ENCODE measurements at places on chromosomes 2 and 18.
A peak's percentile ranks its signal among the peaks of the same experiment; 100 is the strongest.

- no peak for DNase-seq
Measured at GRCh38 chr2:175143191-175143590, 24.8 kb downstream of the ATF2 start.

DNA sequence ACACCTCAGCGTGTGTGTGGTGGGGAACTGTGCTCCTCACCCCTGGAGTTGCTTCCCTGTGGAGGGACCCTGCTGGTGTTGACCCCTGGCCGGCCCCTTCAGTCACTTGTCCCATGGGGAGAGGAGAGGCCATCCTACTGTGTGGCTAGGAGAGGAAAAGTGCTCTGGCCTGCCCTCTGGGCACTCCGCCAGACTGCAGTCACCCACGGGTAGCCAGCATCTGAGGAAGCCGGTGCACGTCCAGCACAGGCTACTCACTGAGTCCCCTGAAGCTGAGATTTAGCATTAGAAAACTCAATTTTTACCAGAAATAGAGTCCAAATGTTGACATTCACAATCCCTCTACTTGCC, 211.5 kb upstream of the RAB6C start:
- no peak for DNase-seq

DNA sequence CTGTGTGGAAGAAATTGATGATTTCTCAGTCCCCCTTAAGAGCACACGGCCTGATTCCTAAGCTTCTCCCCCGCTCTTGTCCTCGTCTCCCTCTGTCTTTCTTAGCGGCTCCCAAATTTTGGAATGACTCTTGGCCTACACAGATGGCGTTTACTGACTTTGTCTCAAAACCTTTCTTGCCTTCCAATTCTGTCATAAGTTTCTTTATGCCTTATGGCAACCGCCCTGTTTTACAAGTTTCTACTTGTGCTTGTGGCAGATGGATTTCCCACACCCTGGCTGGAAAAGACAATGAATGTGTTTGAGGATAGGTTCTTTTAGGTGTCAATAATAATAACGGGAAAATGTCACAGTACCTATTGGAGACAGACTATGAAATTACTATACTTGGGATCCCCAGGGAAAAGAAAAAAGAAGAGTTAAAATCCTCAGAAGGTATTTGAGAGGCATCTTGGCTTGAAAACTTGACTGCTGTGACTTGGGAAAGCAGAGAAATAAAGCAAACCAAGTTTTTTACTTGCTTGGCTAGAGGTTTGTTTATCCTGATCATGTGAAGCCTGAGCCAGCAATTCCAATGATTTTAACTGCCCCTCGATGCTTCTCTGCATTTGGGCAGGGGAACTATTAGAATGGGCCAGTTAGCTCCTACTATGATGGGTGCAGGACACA, 276.4 kb downstream of the HRH4 start:
- DNase-seq: no peak

GRCh38 chr2:241051578-241052487, 50.3 kb downstream of the MTERF4 start:
- DNase-seq: peak; percentile 11

- DNase-seq: no peak
Measured at GRCh38 chr2:165655661-165656060, 138.4 kb downstream of the GALNT3 start.

DNA sequence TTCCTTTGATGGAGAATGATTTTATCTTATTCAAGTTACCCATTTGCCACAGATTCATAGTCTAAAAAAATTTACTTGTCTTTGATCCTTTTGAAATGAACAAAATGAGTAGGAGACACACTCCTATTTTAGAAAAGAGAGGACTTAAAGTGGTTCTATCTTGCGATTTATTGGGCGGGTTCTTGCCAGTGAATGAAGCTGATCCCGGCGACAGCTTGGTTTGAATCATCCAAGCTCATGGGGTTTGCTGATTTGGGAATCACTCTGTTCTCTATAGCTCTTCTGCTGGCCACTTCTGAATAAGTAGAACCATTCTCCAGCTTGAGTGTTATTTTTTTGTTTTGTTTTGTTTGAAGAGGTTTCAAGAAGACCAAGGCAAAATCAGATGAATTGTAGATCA, 25.5 kb upstream of the PPP1CB start:
- DNase-seq: no peak

All from GM10248 (cell line).